PC-9 (cell line): ENCODE measurements at places on chromosomes 4 and X. TPM values are rescaled to one million over a fixed set of nuclear protein-coding genes. Genes with fewer than 3 reads are reported as not detected.

The CNGA2 gene
- not detected in 2 replicates for total RNA-seq

GRCh38 chr4:15531792-15532191 is 62.1 kb downstream of the CC2D2A start:
- no peak for DNase-seq

GRCh38 chr4:125266901-125267604 is 47.7 kb upstream of the FAT4 start:
- no peak for DNase-seq

GRCh38 chrX:44817029-44817428 is 26.8 kb upstream of the DUSP21 start:
- no peak for DNase-seq

DNA sequence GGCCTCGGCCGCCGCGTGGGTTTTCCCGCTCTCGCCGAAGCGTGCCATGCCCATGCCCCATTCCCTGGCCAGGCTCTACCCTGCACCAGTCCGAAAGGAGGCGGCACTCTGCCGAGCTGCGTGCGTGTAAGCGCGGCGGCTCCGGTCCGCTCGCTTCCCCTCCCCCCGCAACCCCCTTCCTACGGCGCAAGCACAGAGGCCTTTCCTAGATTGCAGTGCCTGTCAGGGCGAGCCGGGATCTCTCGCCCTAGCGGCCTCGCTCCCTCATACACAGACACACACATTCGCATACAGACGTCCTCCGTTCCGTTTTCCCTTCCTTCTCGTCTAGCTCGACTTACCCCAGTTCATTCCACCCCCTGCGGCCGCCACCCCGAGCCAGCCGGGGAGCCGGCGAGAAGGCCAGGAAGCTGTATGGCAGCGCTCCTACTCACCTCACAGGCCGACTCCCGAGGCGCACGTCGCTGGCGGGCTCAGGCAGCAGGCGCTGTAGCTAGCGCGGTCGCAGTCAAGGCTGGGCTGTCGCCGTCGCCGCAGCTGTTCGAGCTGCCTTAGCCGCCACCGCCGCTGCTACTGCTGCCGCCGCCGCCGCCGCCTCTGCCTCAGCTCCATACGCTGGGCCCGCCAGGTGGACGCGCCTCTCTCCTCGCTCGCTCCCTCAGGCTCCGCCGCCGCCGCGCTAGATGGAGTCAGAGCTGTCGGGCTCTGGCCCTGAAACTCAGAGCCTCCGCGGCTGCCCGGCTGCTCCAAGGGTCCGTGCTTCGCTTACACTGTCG is 615 bp downstream of the NEXMIF start:
- DNase-seq = no peak

The FGA gene
- not detected in 2 replicates for total RNA-seq

- DNase-seq = peak; percentile 58
These were observed 14.8 kb downstream of the PDK3 start for GRCh38 chrX:24479924-24480323.

The APLN gene
- 0.13 TPM in 2 replicates for total RNA-seq

The SOD3 gene
- total RNA-seq = 6.3 and 7.6 TPM in 2 replicates

The ZNF630 gene
- total RNA-seq = 2.3 and 3.0 TPM in 2 replicates

DNA sequence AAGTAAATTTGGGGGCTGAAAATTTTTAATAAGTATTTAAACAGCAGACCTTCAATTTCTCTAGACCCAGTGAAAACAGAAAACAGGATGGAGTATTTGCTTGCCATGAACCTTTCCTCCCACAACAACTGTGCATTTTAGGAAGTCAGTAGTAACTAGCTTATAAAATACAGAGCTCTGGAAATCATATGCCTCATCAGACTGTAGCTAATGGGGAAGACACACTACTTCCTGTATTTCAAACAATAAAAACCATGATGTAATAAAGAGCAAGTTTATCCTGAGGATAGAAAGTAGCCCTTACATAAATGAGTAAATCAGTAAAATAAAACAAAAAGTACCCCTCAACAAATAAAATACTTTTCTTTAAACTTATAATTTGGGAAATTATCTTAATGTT is 280.1 kb upstream of the ZFP42 start:
- no peak for DNase-seq

The GC gene
- total RNA-seq = not detected in 2 replicates

The LDOC1 gene
- total RNA-seq = 42.4 and 49.5 TPM in 2 replicates

GRCh38 chr4:95537191-95537590 is 11.6 kb downstream of the UNC5C start:
- DNase-seq = no peak
